Spleen (tissue), 13 donors: ENCODE measurements at places on chromosomes 11 and 22.

- H3K27me3 ChIP-seq, result no peaks in the 10 kb centered on the region
- peaks cover 28% of the 10 kb centered on the region for H3K4me1 ChIP-seq
- H3K36me3 ChIP-seq, result no peaks in the 10 kb centered on the region
- DNase-seq, result no peak
- H3K4me3 ChIP-seq, result no peak overlapping the region
- no peak overlapping the region for H3K27ac ChIP-seq
Measured at GRCh38 chr11:86016451-86016850, 52.4 kb downstream of the PICALM start.

DNA sequence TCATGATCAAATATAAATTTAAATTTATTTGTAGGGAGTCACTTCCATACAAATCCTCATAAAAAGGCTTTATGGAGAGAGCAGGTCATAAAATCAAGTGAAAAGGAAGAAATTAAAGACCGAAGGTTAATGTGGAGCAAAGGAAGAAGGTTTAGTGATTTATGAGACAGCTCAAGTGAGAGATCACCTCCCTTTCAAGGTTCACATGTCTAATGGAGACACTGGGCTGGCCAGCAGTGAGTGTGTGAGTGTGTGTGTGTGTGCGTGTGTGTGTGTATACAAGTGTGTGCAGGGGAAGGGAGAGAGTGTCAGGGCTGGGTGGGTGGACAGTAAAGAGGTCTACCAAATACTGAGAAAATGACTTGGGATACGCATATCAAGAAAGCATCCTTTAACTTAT is 251.2 kb downstream of the FAT3 start:
- H3K36me3 ChIP-seq, result no peaks in the 10 kb centered on the region
- no peaks in the 10 kb centered on the region for H3K4me1 ChIP-seq
- no peak overlapping the region for H3K27ac ChIP-seq
- DNase-seq, result no peak
- H3K27me3 ChIP-seq, result no peaks in the 10 kb centered on the region

GRCh38 chr22:26672060-26672471 is 14.7 kb downstream of the MIAT start:
- peaks cover 98% of the 10 kb centered on the region for H3K4me1 ChIP-seq
- peak; percentile 87 for DNase-seq
- H3K27ac ChIP-seq, result peak overlapping the region; percentile 100
- H3K4me3 ChIP-seq, result peak overlapping the region; percentile 59

GRCh38 chr11:108617055-108617454 is 23.5 kb upstream of the EXPH5 start:
- no peak for DNase-seq
- no peaks in the 10 kb centered on the region for H3K27me3 ChIP-seq
- H3K4me1 ChIP-seq, result no peaks in the 10 kb centered on the region
- H3K36me3 ChIP-seq, result no peaks in the 10 kb centered on the region
- no peak overlapping the region for H3K4me3 ChIP-seq

DNA sequence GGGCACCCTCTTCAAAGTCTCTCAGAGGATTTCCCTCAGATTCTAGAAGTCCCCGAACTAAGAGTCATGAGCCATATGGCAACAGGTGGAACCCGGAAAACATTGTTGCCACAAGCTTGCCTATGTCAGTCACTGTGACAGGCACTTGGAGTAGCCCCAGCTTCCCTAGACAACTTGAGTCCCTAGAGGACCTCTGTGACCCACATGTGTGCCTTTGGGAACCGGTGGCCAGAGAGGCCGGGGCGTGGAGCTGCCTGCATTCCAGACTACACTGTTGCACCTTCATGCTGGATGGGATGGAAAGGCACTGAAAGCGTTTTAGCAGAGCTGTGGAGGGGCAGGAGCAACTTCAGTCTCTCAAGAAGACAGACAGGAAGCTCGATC is 12.1 kb downstream of the SLC37A2 start:
- H3K27ac ChIP-seq, result no peak overlapping the region
- DNase-seq, result no peak
- peaks cover 49% of the 10 kb centered on the region for H3K4me1 ChIP-seq
- H3K4me3 ChIP-seq, result no peak overlapping the region
- no peaks in the 10 kb centered on the region for H3K27me3 ChIP-seq

- H3K36me3 ChIP-seq, result no peaks in the 10 kb centered on the region
- H3K27me3 ChIP-seq, result no peaks in the 10 kb centered on the region
- no peaks in the 10 kb centered on the region for H3K4me1 ChIP-seq
- DNase-seq, result no peak
- no peak overlapping the region for H3K27ac ChIP-seq
- H3K4me3 ChIP-seq, result no peak overlapping the region
Measured at GRCh38 chr11:133745791-133746190, 99.5 kb downstream of the SPATA19 start.

DNA sequence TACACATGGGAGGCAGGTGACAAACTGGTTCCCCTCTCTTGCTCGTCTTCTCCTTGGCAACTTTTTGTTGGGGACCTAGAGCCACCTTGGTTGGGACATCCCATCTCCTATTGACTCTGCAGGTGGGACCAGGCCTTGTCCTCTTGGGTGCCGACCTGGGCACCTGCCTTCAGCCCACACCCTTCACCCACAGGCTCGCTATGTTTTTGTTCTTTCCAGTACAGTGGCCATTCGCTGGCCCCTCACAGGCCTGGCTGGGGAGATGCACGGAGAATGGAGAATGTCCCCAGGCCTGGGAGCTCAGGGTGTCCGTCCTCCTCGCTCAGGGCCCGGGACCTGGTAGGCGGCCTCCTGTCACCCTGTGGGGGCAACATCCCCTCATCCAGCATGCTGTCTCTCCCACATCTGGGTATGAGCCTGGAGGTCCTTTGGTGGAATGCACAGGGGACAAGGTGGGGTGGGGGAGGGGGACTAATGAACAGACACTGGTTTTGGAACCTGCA is 14.9 kb upstream of the OMP start:
- peaks cover 4% of the 10 kb centered on the region for H3K4me1 ChIP-seq
- H3K4me3 ChIP-seq, result no peak overlapping the region
- no peaks in the 10 kb centered on the region for H3K27me3 ChIP-seq
- DNase-seq, result peak; percentile 41
- no peak overlapping the region for H3K27ac ChIP-seq
- H3K36me3 ChIP-seq, result no peaks in the 10 kb centered on the region

DNA sequence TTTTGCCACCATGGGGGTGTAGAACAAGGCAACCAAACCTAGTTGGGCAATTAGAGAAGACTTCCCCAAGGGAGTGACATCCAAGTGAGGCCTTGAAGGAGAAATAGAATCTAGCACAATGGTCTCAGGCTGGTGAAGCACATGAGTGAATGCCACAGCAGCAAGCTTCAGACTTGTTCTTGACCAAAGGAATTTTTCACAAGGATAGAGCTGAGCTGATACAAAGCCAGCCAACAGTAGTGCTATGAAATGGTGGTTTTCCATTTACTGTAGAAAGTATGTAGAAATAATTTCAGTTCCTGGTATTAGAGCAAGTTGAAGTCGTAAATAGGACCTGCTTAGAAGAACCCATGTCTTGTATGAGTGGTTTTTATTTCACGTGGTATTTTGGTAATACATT is 148.3 kb upstream of the RASSF10 start:
- H3K36me3 ChIP-seq, result no peaks in the 10 kb centered on the region
- H3K27ac ChIP-seq, result no peak overlapping the region
- DNase-seq, result no peak
- no peaks in the 10 kb centered on the region for H3K27me3 ChIP-seq

DNA sequence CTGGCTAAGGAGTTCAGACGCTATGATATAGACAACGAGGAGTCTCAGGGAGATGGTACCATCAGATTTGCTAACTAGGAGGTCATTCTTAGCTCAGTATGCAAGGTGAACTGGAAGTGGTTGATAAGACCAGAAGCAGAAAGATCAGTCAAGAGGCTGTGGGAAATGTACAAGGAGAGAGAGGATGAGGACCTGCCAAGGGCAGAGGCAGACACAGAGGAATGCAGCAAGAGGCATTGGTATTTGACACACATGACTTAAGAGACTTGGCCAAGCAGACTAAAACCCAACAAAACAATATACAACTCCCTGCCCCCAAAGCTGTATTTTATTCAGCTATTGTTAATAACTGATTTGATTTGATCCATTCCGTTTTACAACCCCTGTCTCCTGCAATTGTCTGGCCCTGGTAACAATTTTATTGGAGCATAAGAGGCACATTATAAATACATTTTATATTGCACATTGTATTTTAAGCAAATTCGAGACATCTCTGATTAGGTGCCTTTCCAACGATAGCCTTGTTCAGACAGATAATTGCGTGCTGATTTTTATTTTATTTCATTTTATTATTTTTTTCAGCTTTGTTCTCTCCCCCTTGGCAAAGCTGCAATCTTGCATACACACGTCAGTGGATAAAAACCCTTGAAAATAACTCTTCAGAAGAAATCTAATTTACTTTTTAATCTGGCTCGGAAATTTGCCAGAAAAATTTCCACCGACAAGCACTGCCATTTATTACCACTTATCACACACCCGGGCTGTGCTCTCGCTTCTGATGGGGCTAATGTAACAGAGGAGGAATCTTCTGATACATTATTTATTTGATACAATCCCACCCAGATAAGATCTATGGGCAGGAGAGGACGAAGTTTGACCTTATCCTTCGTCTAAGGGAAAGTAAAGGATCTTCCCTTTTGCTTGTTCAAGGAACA is 237.8 kb downstream of the NXPE2 start:
- H3K4me1 ChIP-seq, result no peaks in the 10 kb centered on the region
- no peaks in the 10 kb centered on the region for H3K36me3 ChIP-seq
- no peak for DNase-seq
- no peaks in the 10 kb centered on the region for H3K27me3 ChIP-seq
- no peak overlapping the region for H3K4me3 ChIP-seq
- no peak overlapping the region for H3K27ac ChIP-seq

DNA sequence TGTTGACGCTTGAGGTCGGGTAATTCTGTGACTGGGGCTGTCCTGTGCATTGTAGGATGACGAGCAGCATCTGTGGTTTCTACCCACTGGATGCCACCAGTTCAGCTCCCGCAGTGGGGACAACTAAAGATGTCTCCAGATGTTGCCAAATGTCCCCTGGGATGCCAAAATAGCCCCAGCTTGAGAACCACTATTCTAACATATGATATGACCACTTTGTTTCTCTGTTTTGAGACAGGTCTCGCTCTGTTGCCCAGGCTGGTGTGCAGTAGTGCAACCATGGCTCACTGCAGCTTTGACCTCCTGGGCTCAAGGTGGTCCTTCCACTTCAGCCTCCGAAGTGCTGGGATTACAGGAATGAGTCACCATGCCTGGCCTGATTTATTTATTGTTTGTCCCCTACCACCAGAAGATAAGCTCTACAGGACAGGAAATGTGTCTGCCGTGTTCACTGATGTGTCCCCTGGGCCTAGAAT is 4.4 kb upstream of the MEN1 start:
- no peaks in the 10 kb centered on the region for H3K36me3 ChIP-seq
- peaks cover 10% of the 10 kb centered on the region for H3K4me1 ChIP-seq
- no peak for DNase-seq

DNA sequence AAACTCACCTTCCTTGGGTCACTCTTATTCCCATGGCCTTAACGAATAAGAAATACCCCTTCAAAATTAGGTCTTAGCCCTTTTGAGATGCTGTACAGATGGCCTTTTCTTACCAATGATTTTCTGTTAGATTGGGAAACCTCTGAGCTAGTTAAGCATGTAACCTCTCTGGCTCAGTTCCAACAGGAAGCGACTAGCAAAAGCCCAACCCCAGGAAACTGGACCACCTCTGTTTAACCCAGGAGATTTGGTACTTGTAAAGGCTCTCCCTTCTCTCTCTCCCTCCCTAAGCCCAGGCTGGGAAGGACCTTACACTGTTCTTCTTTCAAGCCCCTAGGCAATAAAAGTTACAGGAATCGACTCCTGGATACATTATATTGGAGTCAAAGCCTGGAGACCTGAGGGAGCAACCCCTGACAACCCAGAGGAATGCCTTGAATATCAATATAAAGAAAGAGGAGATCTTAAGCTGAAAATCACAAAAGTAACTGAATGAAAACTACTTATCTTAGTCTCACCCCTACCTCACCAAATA is 11.7 kb downstream of the APIP start:
- H3K27ac ChIP-seq, result no peak overlapping the region
- no peak for DNase-seq
- H3K4me3 ChIP-seq, result no peak overlapping the region
- H3K4me1 ChIP-seq, result no peaks in the 10 kb centered on the region
- H3K27me3 ChIP-seq, result no peaks in the 10 kb centered on the region

DNA sequence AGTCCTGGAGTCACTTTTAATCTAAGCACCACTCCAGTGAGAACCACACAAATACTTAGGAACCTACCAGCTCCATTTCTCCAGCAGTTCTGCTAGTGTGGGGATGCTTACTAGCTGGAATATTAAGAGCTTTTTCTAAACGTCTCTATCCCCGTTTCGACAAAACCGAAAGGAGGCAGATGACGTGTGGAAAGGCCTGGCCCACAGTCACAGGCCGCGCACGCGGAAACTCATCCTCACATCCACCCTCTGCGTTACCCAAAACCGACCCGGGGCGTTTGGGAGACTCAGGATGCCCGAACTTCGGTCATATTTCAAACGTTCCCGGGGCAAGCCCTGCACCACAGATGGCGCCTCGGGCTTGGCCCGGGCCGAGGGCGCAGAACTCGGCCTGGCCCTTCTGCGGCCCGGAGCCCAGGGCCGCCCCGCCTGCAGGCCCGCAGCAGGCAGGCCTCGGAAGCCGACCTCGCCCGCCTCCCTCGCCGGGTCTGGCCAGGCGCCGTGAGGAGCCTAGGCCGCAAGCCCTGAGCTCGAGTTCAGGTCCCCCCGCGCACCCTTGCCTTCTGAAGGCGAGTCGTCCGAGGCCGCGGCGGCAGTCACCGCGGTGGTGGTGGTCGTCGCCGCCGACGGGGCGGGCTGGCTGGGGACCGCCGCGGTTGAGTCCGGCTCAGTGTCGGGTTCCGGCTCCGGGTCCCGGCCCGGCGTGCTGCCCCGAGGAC is 473 bp downstream of the FNBP4 start:
- H3K36me3 ChIP-seq, result peaks cover 32% of the 10 kb centered on the region
- peak overlapping the region; percentile 99 for H3K27ac ChIP-seq
- no peaks in the 10 kb centered on the region for H3K27me3 ChIP-seq
- DNase-seq, result peak; percentile 93

GRCh38 chr11:134224710-134225664 is 516 bp downstream of the VPS26B start:
- no peaks in the 10 kb centered on the region for H3K27me3 ChIP-seq
- H3K4me3 ChIP-seq, result peak overlapping the region; percentile 98
- no peaks in the 10 kb centered on the region for H3K36me3 ChIP-seq
- H3K4me1 ChIP-seq, result peaks cover 76% of the 10 kb centered on the region
- DNase-seq, result peak; percentile 93

- no peaks in the 10 kb centered on the region for H3K4me1 ChIP-seq
- no peaks in the 10 kb centered on the region for H3K36me3 ChIP-seq
- H3K27ac ChIP-seq, result no peak overlapping the region
- H3K27me3 ChIP-seq, result no peaks in the 10 kb centered on the region
- DNase-seq, result no peak
- H3K4me3 ChIP-seq, result no peak overlapping the region
Measured at GRCh38 chr11:87397011-87397865, 359.5 kb downstream of the TMEM135 start.

- no peak overlapping the region for H3K27ac ChIP-seq
- DNase-seq, result no peak
- no peaks in the 10 kb centered on the region for H3K27me3 ChIP-seq
- no peaks in the 10 kb centered on the region for H3K36me3 ChIP-seq
- no peaks in the 10 kb centered on the region for H3K4me1 ChIP-seq
- no peak overlapping the region for H3K4me3 ChIP-seq
Measured at GRCh38 chr22:46484861-46485595, 52.4 kb downstream of the CELSR1 start.

- H3K27me3 ChIP-seq, result no peaks in the 10 kb centered on the region
- no peak for DNase-seq
- H3K4me3 ChIP-seq, result no peak overlapping the region
- H3K4me1 ChIP-seq, result no peaks in the 10 kb centered on the region
Measured at GRCh38 chr11:9772218-9772617, 108.3 kb downstream of the SWAP70 start.
